Keratinocyte (primary cell): ENCODE measurements at places on chromosomes 2 and 18.

- no peak for DNase-seq
Measured at GRCh38 chr2:233471291-233472035, 95.1 kb downstream of the USP40 start.

GRCh38 chr18:49562481-49563129 lies 748 bp downstream of the LIPG start:
- no peak for DNase-seq

DNA sequence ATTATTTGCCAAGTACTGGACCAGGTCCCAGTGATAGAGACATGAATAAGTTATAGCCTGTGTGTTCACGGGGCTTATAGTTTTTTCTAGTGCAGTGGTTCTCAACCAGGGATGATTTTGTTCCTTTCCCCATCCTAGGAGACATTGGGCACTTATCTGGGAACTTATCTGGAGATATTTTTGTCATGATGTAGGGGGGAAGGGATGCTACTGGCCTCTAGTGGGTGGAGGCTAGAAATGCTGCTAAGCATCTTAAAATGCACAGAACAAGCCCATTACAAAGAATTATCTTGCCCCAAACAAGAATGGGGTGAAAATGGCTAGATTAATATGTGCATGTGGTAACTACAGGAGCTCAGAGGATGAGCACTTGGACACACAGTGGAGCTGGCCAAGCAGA lies 75.2 kb downstream of the KLHL29 start:
- no peak for DNase-seq

DNA sequence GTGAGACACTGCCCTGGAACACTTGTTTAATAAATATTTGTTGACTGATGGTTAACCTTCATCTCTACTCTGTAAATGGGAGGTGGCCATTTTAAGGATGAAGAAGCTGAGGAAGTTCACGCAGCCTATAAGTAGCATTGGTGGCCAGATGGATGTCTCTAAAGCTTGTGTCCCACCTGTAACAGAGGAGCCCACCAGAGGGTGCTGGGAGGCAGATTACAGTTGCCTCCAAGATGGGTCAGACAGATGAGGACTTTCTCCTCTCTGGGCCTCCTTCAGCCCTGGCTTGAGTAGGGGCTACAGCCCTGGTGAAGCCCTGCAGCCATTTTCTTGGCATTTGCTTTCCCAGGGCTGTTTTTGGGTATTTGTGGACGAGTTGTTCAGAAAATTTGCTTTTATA lies 45.0 kb upstream of the MCFD2 start:
- no peak for DNase-seq

GRCh38 chr2:241542278-241542605 lies 16.3 kb upstream of the BOK start:
- no peak for DNase-seq

DNA sequence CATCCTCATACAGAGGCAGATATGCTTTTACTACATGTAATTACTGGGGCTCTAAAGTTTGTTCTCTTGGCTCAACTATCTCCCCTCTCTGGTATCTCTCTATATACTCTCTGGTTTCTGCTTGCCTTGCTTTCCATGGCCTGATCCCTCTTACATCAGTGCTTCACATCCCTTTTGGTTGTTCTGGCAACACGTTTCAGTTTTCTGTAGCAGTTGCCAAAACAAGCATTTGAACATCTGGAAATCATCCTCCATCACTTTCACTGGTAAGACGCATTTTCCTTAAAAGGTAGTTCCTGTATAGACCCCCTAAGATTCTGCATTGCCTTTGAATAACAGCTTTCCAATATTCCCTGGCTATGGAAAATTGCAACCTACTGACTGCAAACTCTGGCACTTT lies 25.9 kb downstream of the COL5A2 start:
- no peak for DNase-seq

DNA sequence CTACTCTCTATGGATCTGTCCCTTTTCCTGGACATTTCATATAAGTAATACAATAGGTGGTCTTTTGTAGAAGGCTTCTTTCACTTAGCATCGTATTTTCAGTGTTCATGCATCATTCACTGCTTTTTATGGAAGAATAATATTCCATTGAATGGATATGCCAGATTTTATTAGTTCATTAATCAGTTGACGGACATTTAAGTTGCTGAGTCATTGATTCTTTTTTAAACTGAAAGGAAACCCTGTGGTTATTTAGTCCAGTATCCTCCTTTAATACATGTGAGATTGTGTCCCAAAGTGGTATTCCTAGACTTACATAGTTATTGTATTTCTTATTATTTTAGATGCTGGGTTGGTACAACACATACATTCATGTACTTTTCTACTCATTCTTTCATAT lies 162.1 kb upstream of the UNC80 start:
- DNase-seq, result no peak

DNA sequence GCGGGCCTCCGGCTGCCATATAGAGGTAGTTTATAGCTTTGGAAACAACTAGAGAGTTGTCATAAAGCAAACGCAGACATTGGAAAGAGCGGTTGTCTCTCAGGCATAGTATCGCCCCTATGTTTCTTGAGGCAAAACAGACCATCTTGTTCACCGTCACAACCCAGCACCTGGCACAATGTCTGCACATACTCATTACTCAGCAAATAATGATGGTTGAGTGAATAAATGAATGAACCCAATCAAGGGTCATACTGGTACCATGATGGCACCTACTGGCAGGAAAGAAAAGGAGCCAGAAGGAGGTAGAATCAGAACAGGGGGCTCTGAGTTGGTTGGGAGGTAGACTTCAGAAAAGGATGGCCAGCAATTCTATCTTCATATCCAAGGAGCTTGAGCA lies 118.5 kb downstream of the ANTXR1 start:
- no peak for DNase-seq

DNA sequence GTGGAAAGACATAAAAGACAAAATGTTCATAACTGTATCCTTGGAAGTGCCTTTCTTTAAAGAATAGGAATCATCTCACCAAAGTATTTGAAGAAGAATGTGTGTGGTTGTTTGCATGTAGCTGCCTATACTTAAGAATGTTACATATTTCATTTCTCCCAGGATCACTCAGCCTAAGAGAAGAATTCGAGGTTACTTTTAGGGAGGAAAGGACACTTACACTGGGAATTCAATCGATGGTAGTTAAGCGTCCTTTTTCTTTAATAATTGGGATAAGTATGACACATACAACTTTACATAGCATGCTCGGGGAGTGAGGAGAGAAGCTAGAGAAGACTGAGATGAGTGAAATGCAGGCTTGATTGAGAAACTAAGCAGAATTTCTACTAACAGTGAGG lies 22.0 kb upstream of the CYP1B1 start:
- DNase-seq, result no peak

DNA sequence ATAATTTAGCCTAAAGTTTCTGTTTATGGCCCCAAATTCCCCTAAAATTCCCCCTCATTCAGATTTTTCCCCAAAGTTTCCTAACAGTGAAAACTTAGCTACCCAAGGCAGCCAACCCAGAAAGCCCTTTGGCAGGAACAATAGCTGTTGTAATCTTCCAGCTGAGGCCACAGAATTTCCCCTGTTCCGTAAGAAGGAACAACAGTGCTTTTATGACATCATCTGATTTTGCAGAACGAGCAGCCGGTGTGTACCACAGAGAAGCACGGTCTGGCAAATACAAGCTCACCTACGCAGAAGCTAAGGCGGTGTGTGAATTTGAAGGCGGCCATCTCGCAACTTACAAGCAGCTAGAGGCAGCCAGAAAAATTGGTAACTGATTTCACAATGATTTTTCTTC lies 6.3 kb downstream of the TNFAIP6 start:
- DNase-seq, result no peak

DNA sequence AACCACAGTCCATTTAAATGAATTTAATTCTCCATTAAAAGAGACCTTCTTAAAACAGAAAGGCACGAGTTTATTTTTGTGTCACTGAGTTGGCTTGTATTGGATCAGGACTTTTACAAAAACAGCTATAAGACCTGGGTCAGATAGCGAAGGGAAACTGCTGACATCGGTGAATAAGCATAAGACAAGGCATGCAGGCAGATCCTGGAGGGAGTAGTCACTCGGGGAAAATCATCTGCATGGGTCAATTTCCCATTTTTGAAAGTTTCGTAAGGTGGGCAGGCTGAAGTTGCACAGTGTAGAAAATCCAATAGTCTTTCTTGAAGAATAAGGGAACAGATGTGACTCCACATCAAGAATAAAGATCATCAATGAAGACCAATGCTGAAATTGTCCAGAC lies 12.9 kb downstream of the IL36B start:
- no peak for DNase-seq

GRCh38 chr2:124343827-124344498 lies 318.9 kb downstream of the CNTNAP5 start:
- no peak for DNase-seq

DNA sequence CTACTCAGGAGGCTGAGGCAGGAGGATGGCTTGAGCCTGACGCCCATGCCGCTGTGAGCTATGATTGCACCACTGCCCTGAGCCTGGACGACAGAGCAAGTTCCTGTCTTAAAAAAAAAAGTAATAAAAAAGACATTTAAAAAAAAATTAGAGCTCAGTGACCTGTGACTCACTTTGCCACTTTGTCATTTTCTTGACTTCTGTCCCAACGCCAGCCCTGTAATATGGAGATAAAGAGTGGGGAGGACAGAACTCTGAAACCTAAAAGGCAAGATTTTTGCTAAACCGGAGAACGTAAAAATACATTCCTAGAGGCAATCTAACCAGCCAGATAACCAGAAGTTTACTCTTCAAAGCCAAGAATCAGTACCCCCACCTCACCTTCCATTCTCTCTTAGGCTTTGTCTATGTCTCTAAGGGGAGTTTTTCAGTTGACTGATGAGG lies 49.0 kb downstream of the PRKRA start:
- no peak for DNase-seq

GRCh38 chr2:88216641-88217040 lies 46.5 kb downstream of the THNSL2 start:
- DNase-seq, result no peak

GRCh38 chr18:8460748-8461147 lies 148.5 kb upstream of the RAB12 start:
- DNase-seq, result no peak

DNA sequence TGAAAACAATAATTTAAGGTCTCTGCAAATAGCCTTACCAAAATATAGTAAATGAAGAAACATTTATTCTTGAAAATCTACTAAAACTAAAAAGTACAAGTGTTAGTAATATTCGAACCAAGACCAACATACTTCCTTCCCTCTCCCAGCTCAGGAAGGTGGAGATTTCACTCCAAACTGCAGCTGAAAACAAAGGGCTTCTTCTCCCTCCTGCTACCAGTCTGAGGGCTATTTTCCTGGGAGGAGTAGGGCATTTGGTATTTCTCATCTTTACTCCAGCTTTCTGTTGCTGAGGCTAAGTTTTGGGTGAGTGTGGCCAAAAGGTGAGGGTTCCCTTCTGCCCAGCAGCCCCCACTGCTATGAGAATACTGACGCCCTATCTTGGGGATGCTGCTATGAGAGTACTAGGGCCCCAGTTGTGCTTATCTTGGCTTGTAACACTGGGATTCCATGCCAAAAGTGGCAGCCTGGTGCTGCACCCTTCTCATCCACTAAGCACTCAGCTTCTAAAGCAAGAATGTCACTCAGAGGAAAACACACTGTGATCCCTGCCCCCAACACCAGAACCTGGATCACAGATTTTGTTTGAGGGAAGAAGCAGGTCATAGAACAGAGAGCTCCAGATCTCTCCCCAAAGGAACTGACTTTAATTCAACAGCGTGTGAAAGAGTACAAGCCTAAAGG lies 130.7 kb upstream of the KLF7 start:
- DNase-seq, result no peak

DNA sequence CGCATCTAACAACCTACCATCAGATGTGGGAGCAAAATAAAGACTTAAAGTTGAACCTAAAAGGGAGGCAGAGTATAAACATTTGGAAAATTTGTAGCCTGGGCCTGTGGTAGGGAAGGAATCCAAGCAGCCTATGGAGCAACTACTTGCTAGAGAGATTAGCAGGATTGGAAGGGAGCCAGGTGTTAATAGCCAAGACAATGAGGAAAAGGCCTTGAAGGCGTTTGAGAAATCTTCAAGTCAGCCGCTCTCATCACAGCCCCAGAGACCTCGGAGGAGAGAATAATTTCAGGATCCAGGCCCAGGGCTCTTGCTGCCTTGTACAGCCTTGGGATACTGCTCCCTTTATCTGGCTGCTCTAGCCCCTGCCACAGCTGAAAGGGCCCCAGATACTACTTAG lies 219.7 kb downstream of the THSD7B start:
- no peak for DNase-seq

DNA sequence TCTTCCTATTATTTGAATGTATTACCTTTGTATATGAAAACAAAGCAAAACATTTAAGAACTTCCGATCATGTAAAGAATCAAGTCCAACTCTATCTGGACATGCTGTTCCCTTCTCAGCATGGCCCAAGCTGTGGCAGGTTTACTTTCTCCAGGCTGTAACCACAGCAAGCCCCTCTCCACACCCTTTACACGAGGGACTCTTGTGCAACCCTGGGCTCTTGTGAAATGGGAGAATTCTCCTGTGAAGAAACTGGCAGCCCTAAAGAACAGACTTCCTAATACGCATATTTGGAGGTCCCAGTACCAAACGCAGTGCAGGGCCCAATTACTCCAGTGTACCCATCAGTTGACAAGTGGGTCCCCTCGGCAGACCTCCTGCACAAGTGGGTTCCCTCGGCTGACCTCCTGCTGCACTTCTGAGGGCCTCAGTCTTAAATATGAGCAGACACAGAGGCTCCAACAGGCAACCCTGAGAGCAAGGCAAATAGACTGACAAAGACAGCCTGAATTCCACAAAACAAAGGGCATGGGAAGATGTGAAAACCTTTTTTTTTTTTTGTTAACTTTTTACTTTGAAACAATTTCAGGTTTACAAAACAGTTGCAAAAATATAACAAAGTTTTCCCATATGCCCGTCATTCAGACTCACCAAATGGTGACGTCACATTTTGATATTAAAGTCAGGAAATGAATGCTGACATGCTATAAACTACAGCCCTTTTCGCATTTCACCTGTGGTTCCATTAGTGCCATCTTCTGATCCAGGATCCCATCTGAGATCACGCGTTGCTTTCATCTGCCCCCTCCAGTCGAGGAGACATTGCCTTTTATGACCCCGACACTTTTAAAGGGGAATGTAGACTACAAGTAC lies 78.2 kb downstream of the FBXO15 start:
- DNase-seq, result no peak
